Stimulated activated naive CD8-positive, alpha-beta T cell treated with anti-CD3 and anti-CD28 coated beads, Interleukin-15, amount 100 ng/mL, for 72 hours (primary cell): ENCODE measurements at places on chromosomes 6 and 20.

DNA sequence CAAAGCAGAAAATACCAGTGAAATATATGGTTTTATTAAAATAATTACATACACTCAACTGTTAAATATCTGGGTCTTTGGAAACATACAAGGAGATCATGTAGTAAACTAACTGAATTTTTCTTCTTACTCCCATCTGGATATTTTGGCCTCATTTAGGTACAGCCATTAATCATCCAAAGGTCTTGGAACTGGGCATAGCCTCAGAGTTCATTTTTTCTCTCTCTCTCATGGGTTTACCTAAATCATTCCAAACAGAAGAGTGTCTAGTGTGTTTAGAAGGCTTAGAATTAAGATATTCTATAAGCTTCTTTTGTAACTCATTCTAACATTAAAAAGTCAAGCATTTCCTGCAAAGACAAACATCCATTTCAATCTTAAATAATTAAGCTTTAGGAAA is 79.4 kb downstream of the HMGCLL1 start:
- no peak for DNase-seq

DNA sequence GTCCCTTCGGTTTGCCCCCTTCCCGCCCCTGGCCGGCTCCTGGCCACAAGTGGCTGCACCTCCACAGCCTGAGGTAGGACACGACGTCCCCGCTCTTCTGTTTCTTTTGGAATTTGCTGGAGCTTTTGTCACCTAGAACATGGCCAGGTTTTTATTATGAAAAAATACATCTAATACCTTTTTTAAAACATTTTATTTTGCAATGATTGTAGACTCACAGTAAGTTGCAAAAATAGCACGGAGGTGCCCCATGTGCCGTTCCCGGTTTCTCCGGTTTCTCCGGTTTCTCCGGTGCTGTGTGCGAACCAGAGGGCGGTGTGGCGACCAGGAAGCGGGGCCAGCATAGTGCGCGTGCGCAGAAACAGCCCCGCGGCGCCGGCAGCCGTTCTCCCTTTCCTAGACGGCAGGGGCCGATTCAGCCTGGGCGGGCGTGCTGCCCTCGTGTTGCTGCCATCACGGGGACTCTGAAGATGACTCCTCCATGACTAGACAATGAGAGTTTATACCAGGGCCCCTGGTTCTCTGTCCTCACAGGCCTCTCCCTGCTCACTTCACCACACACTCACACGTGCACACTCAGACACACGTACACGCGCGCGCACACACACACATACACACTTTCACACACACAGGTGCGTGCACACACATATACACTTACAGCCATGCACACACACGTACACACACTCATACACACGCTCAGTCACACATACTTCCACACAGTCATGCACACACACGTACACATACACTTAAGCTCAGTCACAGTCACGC is 102.1 kb downstream of the TMEM242 start:
- DNase-seq = peak; percentile 86

DNA sequence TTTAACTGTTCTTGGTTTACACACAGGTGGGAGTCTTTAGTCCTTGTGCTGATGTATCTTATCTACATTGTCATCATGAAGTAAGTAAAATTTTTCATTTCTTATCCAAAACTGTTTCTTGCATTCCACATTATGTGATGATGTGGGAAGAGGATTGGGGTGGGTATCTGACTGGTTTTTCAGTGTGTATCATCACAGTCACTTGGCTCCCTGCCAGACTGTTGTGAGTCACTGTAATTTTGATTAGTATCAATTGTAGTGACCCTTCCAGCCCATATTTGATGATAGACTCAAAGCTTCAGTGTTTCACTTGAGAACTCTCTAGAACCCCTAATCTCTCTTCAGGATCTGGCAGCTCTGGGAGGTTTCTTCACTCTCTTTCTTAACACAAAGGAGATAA is 84.5 kb upstream of the RIN2 start:
- no peak for DNase-seq

- no peak for DNase-seq
Measured at GRCh38 chr6:124356276-124356810, 552.7 kb downstream of the NKAIN2 start.

GRCh38 chr20:59598625-59599310 is 5.6 kb upstream of the PHACTR3 start:
- DNase-seq = peak; percentile 33

GRCh38 chr6:28335040-28335563 is 846 bp downstream of the ZSCAN31 start:
- no peak for DNase-seq

GRCh38 chr6:157715728-157716164 is 107.3 kb upstream of the SNX9 start:
- no peak for DNase-seq

GRCh38 chr20:53668992-53669391 is 75.4 kb upstream of the ZNF217 start:
- no peak for DNase-seq

DNA sequence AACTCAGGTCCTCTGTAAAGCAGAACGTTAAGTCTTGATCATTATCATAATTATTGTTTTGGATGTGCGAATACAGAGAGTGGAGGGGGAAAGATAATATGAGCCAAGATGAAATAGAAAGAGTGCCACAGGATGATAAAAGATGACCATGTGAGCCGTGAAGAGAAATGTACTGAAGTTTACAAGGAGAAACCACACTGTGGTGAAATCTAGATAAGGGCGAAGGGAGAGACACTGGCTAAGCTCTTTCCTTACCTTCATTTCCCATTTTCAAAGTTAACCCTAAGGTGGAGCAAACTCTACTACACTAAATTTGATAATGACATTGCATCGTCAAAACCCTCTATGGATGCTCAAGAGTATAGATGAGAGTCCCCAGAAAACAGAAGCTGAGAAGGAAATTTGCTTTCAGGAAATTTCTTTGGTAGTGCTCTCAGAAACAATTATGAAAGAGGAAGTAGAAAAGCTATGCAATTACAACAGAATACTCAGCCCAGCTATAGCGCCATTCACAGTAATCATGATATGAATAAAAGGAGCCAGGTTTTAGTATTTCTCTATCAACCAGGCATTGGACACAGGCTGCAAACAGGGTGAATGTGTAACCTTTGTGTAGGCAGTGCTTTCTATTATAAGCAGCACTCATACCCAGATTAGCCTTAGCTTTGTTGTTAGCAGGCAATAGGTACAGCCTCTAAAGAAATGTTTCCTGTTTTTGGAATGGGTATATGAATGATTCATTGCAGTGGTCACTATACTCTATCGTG is 1080.7 kb downstream of the GRIK2 start:
- no peak for DNase-seq

- no peak for DNase-seq
Measured at GRCh38 chr6:120960761-120961160, 373.5 kb downstream of the TBC1D32 start.

GRCh38 chr20:59994697-59995122 is 36.5 kb downstream of the CDH26 start:
- DNase-seq = no peak

GRCh38 chr6:87197547-87197946 is 42.2 kb downstream of the ZNF292 start:
- no peak for DNase-seq

DNA sequence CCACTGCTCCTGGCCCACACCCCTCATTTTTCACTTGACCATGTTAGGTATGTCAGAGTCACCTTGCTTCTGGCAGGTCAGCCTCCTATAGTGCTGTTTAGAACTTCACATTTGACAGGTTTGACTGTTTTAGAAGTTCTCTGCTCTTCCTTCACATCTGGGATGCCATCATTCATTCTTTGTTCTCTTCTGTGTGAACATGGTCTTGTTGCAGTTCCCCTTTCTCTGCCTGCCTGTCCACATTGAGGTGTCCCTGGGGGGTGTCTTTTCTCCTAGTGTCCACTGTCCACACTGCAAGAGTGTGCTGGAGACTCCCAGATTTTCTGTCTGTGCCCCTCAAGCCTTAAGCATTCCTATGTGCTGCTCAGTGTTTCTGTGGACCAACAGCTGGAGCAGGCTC is 89.5 kb downstream of the JARID2 start:
- no peak for DNase-seq

DNA sequence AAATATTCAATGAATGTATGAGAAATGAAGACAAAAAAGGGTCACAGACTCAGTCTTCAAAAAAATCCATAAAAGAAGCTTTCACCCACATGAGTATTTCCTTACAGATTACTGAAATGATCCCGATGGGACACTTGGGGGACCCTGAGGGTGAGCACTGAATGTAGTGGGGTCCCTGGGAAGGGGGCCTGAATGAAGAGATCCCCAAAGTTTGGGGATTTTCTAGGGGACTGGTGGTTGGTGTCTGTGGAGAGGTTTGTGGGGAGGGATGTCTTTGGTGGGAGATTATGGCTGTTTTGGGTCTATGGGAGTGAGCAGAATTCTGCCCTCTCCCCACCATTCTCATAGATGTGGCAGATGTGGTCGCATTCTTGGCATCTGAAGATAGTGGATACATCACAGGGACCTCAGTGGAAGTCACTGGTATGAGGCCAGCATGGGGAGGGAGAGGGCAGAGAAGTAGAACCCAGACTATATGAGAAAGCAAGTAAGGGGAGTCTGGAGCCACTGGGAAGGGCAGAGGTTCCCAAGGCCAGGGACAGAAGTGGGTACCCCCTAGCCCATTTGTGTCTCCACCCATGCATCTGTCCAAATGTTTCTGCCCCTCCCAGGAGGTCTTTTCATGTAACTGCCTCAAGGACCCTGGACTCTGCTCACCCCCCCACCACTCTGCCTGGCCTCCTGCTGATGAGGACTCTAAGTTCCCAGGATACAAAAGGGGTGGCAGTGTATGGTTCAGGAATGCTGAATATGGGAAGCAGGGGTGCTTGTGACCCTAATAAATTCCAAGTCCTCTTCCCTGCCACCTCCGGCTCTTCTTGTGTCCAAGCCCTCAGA is 1.8 kb downstream of the HSD17B8 start:
- no peak for DNase-seq

DNA sequence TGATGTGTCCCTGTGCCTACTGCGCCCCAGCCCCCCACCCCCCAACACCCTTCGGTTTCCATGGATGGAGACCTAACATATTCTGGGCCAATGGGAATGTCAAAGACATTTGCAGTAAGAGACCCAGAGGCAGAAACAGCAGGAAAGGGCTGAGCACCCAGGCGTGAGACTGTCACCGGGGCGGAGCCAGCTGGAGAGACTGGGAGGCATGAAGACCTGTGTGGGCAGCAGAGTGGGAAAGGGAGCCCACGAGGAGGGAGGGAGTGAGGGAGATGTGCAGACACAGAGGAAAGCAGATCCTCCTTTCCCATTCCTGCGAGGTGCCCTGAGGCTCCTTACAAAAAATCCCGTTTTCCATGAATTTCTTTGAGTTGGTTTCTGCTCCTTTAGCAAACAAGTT is 150.2 kb downstream of the FOXC1 start:
- no peak for DNase-seq

DNA sequence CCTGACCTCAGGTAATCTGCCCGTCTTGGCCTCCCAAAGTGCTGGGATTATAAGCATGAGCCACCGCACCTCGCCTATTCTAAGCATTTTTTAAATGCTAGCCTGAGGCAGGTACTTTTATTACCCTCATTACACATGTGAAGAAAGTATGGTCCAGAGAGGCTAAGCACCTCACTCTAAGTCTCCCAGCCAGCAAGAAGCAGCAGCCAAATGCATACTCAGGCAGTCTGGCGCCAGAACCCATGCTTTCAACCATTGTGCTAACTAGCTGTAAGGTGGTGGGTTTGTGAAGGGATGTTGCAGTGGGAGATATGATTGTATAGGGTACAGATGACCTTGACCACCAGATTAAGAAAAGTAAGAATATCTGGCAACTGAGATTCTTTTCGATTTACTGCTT is 26.1 kb upstream of the RIPOR2 start:
- no peak for DNase-seq

- DNase-seq = no peak
Measured at GRCh38 chr6:24205020-24205492, 79.0 kb downstream of the NRSN1 start.

GRCh38 chr6:13655700-13656099 is 40.6 kb downstream of the NOL7 start:
- no peak for DNase-seq

DNA sequence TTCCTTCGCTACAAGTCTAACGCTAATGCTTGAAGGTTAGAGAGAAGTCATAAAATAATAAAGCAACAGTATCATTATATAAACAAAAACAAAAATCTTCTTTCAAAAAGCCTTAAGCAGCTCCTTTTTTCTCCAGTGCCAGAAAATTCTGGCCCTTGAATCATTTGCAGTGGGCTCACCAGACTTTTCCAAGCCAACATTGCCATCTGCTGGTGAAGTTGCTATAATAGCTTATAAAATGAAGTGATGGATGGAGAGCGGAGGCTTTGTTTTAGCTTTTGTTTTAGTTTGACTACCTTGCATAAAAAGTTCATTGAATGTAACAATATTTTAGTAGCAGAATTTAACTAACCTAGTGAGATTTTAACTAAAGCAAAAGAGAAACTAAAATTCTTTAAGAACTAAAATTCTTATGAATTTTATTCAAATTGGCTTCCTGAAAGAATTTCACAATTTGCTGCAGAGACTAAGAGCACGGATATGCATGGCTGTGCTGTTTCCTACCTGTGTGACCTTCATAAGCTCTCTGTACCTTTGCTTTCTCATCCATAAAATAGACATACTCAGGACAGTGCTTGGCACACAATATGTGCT is 44.8 kb upstream of the SLC2A12 start:
- DNase-seq = peak; percentile 52
